ENCODE measurements at places on chromosomes 4 and X.

GRCh38 chrX:38365954-38366353 is 13.6 kb downstream of the OTC start:
- no peak for DNase-seq

- DNase-seq = no peak
These were observed 31.2 kb upstream of the UXT start for GRCh38 chrX:47690175-47690574.

DNA sequence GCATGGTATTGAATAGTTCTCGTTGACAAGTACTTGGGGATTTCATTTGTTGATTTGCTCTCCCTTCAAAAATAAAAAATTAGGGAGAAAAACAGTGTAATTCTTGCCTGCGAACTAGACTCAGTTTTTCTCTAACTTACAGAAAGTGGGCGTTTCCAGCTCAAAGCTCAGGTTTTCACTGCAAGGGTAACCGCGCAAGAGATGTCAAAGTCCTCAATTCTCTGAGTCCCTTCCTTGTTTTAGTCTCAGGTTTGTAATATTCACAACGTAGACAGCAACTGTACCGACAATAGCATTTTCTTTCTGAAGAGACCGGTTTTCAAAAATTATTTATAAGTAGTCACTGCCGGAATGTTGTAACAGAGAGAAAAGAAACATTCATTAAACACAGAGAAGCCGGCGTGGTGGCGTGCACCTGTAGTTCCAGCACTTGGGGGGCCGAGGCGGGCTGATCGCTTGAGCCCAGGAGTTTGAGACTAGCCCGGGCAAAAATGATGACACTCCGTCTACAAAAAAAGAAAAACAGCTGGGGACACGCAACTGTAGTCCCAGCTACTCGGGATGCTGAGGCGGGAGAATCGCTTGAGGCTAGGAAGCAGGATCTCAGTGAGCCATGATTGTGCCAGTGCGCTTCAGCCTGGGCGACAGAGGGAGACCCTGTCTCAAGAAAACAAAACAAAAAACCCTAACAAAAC is 774 bp downstream of the ZCCHC4 start:
- DNase-seq = no peak

DNA sequence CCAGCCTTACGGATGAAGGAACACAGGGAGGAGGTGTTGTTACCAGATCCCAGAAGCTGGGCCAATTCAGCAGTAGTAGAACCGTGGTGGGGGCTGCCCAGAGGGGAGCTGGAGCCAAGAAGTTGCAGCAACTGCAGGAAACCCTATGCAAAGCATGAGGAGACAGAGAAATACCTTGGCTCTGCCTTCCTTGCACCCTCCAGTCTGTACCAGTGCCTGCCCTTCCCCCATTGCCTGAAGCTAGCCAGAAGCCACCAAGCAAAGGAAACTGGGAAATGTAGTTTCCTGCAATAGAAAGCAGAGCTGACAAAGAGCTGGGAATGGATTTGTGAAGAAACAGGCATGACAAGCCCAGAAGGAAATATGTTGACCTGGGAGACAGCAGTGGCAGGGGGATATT is 108.7 kb upstream of the FUNDC1 start:
- DNase-seq = no peak

GRCh38 chr4:37535872-37536271 is 150.3 kb downstream of the RELL1 start:
- no peak for DNase-seq

- peak; percentile 34 for DNase-seq
These were observed at the start of gene IL9R for GRCh38 chrX:155997436-155997835. Gene IL9R (plus strand): TSS chrX:155997696. CDS start chrX:155997760, 64 bp downstream.

GRCh38 chr4:168731006-168731636 is 234.3 kb downstream of the PALLD start:
- DNase-seq = no peak

DNA sequence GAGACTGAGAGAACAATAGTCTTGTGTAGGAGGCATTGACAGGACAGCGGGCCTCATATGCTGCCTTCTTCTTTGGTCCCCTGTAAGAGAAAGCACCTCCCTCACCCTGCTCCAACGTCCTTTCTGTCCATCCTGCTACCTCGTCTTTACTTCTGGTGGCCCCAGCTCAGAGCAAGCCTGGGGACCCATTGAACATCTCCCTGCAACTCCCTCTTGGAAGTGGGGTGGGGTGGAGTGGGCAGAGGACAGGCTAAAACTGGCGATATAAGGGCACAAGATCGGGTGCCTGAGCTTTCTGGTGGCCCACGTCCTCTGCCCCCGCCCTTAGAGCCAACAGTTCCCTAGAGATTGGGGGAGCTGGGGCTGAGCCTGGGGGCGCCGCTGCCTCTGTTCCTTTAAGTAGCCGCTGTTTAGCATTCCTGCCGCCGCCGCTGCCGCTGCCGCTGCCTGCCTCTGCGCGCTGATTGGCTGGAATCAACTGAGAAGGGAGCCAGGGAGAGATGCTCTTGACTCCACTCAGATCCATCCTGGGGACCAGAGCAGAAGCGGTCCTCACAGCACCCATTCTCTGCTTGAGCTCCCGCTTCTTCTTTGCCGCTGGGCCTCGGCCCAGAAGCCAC is at the start of gene DLG3:
Gene DLG3 (plus strand): TSS at position 510 of the 620 bp plus-strand sequence. CDS start 367 bp downstream, outside the sequence.
- no peak for DNase-seq

DNA sequence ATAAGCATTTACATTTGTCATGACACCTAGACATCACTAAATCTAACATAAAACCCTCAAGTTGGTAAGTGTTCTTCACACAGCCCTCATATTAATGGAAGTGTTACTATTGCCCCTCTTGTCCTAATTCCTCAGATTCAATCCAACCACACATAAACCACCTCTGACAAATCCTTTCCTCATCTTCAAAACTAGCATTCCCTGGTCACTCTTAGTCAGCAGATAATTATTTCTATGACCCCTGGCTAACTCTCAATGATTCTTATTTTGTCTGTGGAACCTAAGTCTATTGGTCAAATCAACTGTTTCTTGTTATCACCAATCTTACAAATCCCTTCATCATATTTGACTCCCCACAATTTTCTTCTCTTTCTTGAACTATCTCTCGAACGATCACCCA is 168.6 kb downstream of the PPP3CA start:
- no peak for DNase-seq

DNA sequence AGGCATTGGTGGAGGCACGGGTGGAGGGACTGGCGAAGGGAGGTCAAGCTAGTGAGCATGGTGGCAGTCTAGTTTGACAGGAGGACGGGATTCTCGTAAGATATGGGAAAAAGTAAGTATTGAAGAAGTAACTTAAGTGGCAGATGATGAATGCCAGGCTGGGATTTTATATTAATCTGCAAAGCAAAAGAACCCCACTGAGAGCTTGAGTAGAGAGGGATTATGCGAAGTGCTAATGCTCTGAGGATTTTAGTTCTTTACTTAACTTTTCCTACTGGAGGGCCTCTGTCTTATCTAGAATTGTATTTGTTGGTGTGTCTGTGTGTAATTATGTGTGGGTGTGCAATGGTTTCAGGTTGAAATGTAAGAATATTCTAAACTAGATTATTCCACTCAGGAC is 327.9 kb downstream of the FAT4 start:
- no peak for DNase-seq

GRCh38 chr4:40323866-40324265 is 11.3 kb upstream of the CHRNA9 start:
- no peak for DNase-seq

DNA sequence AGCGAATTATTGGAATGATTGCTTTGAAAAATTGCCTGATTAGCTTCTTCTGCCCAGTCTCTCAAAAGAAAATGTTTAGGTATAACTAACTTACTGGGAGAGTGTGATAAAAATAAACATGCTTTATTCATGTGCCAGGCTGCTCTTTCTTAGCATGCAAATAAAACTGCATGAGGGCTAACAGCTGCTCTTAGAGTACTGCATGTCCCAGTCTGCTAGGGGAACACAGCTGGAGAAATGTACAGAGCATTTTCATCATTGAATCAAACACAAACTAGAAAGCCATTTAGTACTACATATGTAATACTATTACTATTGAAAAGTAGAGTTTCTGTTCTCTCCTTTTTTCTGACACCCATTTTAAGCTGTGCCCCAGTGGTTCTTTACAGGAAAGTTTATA is 726.0 kb downstream of the GRID2 start:
- no peak for DNase-seq
